ENCODE measurements at places on chromosomes 16 and 17.

DNA sequence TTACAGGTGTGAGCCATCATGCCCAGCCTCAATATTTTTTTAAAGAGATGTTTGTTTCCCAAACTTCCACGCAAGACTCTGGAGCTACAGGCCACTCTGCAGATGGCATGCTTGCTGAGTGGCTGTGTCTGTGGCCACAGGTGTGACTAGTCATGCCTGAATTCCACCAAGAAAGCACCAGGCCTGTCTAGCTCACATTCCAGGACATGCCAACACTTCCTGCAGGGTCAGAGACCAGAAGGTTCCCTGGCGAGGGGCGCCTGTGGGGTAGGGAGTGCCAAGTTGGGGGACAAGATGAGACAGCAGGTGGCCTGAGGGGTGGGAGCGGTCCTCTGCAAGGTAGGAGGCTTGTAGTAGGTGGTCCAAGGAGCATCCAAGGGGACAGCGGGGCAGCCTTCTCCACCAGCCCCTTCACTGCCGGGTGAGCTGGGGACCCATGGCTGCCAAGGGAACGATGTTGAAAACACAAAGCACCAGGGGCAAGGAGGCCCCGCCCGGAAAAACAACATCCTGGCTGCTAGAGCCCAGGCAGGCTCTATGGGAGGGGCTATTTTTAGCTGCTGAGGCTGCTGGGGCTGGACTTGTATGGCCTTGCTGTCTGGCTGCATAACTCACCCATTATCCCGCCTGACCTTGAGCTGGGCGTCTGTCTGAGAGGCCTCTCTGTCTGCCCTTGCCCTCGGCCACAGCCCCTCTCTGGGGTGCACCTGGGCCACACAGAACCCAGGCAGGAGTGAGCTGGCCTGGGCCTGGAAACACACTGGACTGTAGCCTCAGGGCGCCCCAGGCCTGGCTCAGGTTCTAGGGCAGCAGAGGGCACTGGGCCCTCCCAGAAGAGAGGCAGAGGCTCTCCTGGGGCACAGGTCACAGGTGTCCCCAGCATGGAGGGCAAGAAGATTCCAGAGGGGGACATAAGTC lies 5.7 kb downstream of the TRIM47 start:
- no peak for DNase-seq

GRCh38 chr17:61897548-61898180 lies 30.1 kb downstream of the INTS2 start:
- no peak for DNase-seq

- DNase-seq = no peak
Observed at GRCh38 chr17:48328457-48328856, 101.6 kb downstream of the SKAP1 start.

DNA sequence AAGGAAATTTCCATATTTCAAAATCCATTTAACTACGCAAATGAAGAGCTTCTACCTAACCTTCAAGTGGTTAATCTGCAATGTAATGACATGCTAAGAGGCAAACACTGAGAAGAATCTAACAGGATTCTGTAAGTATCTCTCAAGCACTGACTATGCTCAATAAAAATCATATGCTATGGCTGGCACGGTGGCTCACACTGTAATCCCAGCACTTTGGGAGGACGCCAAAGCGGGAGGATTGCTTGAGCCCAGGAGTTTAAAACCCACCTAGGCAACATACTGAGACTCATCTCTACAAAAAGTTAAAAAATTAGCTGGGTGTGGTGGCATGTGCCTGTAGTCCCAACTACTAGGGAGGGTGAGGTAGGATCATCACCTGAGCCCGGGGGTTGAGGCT lies 32.7 kb downstream of the GNA13 start:
- DNase-seq = no peak

GRCh38 chr17:73998653-73999645 lies 204.5 kb upstream of the RPL38 start:
- DNase-seq = no peak

- no peak for DNase-seq
Observed at GRCh38 chr16:4697848-4698291, 4.5 kb downstream of the NUDT16L1 start.

DNA sequence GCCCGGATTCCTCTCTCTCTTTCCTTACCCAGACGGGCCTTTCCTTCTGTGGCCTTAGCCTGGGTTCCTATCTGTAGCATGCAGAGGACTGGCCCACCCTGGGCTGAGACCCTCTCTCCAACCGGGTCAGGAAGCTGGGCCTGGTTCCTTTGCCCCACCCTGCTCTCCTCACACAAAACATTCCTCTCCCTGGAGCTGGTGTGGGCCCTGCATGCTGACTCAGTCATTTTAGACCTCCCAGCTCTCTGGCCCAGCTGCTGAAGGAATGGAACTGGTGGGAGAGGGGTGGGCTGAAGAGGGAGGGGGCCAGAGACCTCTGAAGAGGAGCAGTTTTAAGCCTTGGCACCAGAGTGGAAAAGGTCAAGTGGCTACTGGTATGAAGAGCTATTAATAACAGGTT lies 957 bp downstream of the MYL4 start:
- DNase-seq = no peak

DNA sequence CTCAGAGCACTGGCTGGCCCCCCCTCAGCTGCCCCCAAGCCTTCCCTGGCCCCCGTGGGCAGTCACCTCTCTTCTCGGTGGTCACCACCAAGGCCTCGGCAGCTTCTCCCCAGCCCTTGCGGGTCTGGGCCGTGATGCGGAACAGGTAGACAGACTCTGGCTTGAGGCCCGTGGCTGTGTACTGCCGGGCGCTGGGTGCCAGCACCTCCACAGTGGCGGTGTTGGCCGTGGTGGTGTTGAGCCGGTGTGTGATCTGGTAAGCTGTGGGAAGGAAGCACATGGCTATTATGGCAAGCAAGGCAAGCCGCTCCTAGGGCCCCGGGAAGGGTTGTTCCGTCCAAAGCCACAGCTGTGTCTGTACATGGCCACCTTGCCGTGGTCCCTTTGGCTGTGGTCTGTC lies 78.4 kb upstream of the CDC42EP4 start:
- DNase-seq = no peak

DNA sequence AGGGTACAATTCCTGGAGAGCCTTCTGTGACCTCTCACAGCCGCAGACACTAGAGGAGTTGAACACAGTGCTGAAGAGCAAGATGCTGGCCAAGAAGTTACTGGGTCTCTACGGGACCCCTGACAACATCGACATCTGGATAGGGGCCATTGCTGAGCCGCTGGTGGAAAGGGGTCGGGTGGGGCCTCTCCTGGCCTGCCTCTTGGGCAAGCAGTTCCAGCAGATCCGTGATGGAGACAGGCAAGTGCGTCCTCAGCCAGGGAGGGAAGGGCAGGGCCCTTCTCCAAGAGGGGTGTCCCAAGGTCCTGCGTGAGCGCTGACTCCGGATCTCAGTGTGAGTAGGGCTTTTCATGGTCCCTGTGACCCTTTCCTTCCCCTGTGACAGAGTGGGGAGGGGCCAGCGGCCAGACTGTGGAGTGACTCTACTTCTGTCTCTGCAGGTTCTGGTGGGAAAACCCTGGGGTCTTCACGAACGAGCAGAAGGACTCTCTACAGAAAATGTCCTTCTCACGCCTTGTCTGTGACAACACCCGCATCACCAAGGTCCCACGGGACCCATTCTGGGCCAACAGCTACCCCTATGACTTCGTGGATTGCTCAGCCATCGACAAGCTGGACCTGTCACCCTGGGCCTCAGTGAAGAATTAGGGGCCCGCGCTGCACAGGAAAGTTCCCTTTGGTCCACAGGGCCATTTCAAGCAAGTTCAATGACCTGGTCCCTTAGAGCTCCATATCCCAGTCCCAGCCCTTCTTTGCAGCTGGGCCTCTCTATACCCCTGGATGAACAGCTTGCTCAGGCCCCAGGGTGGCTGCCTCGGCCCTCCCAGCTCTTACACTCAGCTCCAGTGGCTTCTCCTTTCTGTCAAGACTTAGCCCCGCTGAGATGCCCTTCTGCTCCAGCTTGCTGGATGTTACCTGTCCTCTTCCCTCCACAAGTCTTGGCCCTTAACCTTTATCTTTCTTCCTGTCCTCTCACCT lies 13.1 kb downstream of the MPO start:
- DNase-seq = no peak

- no peak for DNase-seq
Observed at GRCh38 chr17:45231481-45232116, 9.9 kb downstream of the FMNL1 start.

GRCh38 chr17:20216154-20216815 lies 207.1 kb downstream of the SPECC1 start:
- no peak for DNase-seq

DNA sequence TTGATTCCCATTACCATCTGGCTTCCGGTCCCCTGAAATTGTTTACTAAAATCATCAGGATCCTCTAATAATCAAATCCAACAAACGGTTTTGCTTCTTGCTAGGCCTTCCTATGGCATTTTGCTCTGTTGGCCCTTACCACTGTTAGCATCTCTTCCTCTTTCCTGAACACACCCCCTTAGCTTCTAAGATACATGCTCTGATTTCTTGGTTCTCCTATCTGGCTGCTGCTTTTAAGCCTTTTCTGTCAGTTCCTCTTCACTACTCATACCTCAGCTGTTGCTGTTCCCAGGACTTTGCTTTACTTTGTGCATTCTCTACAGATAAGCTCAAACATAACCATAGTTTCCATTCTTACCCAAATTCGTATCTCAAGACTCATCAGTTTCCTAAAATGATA lies 11.4 kb downstream of the CAPNS2 start:
- no peak for DNase-seq

- DNase-seq = no peak
Observed at GRCh38 chr17:32596206-32596605, 109.4 kb downstream of the CDK5R1 start.

DNA sequence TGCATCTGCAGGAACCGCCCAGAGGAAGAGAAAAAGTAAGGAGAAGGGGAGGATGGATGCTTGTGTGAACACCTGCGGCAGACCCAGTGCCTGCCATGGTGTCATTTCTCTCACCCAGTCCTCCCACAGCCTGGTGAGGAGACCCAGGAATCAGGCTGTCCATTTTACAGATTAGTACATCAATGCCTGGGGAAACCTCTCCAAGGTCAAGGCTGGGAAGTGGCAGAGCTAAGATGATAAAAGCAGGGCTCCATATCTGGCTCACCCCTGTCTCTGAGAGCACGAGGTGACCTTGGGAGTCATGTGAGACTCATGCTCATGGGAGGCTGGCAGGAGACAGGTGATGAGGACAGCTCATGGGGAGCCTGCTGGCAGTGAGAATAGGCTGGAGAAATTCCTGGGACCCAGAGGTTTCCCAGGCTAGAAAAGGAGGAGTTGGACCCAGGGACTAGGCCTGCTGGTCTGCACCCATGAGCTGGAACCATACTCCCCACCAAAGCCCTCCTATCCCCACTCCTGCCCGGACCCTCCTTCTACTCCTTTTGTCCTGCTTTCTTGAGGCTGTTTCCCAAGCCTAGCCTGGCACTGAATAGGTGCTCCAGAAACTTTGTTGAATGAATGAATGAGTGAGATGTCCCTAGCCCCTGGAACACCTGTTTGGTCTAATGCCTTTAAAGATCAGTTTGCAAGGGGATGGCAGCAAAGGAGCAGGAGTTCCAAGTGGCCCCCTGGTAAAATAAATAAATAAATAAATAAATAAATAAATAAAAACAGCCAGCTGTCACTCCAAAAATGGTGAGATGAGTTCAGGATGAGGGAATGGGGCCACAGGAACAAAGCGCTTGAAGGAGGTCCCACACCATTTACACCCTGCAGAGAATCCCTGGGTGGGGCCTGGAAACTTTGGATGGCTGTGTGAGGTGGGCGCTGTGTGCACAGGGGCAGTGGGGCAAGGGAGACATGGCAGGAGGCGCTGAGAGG lies 1.6 kb downstream of the ZNF629 start:
- DNase-seq = no peak

DNA sequence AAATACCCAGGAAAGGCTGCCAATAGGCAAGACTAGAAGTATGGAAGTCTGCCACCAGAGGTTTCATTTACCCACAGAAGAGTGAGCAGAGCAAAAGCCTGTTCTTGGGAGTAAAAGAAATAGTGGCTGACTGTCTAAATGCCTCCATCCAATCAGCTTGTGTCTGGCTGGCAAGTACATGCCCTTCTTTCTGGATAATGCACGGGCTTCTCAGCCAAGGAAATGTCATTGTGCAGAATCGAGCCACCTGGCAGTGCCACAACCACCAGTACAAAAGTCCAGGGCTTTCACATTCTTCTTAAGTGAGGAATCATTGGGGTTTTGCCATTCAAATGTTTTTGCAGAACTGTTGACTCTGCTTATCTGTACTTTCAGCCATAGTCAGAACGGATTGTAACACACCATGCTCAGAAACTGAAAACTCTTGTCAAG lies 10.1 kb upstream of the ERCC4 start:
- DNase-seq = peak; percentile 23

GRCh38 chr17:81717049-81717765 lies 5.1 kb downstream of the SLC25A10 start:
- DNase-seq = no peak

DNA sequence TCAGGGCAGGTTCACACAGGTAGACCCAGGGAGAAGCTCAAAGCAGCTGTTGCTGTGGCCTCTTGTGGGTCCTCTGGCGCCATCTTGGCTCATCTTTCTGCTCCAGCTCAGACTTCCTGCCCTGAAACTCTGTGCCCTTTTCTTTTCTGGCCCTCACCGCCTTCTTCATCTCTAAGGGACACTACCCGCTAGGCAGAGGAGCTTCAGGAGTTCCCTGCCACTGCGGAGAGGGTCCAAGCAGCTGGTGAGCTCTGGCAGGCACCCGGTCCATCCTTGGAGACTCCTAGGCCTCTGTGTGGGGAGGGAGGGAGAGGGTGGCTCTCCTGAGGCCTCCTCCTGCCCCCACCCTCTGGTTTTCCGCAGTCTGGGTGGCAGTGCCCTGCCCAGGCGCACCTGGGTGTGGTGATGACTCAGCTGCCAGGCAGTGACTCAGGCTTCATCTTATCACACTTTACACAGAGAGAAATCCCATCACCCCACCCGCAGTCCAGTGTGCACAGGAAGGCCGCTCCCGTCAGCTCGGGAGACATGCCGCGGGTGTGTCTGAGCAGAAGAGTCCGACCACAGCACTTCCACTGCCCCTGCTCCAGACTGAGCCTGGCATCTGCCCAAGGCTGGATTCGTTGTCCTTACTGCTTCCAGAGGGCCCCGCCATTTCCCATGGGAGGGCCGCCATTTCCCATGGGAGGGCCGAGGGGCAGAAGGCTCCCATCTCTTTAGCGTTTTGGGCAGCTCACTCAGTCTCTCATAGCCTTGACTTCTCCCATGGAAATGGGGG lies 7.3 kb downstream of the NT5C start:
- no peak for DNase-seq

GRCh38 chr16:79800016-79800608 lies 199.6 kb upstream of the MAF start:
- no peak for DNase-seq

- no peak for DNase-seq
Observed at GRCh38 chr16:73878611-73879010, 418.0 kb upstream of the PSMD7 start.

- no peak for DNase-seq
Observed at GRCh38 chr17:71547904-71548303, 572.9 kb upstream of the SOX9 start.

DNA sequence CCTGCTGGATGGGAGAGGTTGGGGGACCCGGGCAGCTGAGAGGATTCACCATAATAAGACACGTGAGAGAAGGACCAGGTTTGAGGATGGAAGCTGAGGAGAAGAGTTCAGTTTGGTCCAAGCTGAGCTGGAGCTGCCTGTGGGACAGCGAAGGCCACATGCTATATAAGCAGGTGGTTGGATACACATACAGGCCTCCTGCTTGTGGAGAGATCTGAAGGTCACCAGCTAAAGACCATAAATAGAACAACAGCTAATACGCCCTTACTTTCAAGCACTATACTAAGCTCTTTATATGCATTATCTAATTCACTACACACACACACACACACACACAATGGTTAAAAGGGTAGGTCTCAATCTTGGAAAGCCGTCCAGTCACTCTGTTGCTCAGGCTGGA lies 32.1 kb downstream of the DUSP14 start:
- no peak for DNase-seq

Data from anterior cingulate cortex (tissue), 58 donors.